Heart left ventricle (tissue), 16 donors: ENCODE measurements at places on chromosomes 13 and 19.
A peak's percentile ranks its signal among the peaks of the same experiment; 100 is the strongest.

DNA sequence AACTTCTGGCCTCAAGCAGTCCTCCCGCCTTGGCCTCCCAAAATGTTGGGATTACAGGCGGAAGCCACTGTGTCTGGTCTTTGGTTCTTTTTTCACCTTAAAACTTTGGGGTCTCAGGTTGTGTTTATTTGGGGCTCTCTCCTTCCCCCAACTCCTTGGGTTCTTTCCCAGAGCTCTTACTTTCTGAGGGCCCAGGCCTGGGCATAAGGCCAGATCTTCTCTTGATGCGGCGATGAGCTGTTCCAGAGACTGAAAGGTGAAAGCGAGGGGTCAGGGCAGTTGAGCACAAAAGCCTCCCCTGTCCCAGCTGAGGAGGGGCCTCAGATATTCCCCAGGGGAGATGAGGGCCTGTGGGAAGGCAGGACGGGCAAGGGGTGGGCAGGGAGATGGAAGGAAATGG, 7.1 kb downstream of the POLR1G start:
- H3K27ac ChIP-seq, result no peak overlapping the region
- no peak overlapping the region for H3K4me3 ChIP-seq
- DNase-seq, result peak; percentile 44

DNA sequence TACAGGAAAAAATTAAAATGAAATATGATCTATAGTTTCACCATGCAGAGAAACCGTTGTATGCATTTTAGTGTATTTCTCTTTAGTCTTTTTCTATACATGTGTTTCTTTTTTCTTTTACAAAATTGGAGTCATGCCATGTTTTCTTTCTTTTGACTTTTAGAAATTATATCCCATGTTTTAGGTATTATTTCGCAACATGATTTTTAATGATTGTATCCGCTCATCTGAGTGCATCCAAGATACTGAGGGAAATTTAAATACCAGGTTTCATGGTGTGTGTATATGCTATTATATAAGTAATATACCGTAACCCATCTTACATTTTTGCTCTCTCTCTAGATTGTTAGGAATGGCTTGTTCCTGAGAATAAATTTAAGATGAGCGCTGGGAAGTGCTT, 82.3 kb downstream of the GPR12 start:
- no peaks in the 10 kb centered on the region for H3K27me3 ChIP-seq
- H3K4me1 ChIP-seq, result no peaks in the 10 kb centered on the region
- no peaks in the 10 kb centered on the region for H3K36me3 ChIP-seq
- no peak overlapping the region for H3K4me3 ChIP-seq

DNA sequence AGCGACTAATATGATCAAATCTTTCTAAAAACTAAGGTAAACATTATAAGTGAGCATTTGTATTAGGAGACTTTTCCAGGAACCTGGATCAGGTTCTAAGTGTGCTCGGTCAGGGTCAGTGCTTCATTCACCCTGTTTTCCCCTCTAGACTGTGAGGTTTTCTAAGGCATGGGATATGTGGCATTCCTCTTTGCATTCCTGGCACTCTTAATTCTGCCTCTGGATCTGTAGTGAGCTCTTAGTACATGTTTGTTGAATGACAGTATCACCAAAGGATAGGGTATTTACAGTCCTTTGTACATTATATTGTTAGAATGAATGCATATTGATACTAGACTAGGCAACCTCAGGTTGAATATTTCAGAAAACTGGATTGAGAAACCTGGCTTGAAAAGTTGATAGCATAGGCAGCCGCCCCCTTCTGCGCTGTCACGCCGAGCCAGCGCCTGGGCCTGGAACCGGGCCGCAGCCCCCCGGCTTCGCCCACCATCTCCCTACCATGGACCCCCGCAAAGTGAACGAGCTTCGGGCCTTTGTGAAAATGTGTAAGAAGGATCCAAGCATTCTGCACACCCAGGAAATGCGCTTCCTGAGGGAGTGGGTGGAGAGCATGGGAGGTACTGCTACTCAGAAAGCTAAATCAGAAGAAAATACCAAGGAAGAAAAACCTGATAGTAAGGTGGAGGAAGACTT, 156.5 kb downstream of the KCNRG start:
- no peaks in the 10 kb centered on the region for H3K4me1 ChIP-seq
- no peak overlapping the region for H3K27ac ChIP-seq
- no peaks in the 10 kb centered on the region for H3K27me3 ChIP-seq
- H3K36me3 ChIP-seq, result no peaks in the 10 kb centered on the region

GRCh38 chr13:73231471-73231870, 172.7 kb downstream of the KLF5 start:
- H3K4me3 ChIP-seq, result no peak overlapping the region
- no peak overlapping the region for H3K27ac ChIP-seq
- H3K4me1 ChIP-seq, result no peaks in the 10 kb centered on the region

- peak overlapping the region; percentile 15 for H3K27ac ChIP-seq
- H3K27me3 ChIP-seq, result peaks cover 7% of the 10 kb centered on the region
- peak; percentile 49 for DNase-seq
- H3K36me3 ChIP-seq, result peaks cover 33% of the 10 kb centered on the region
Measured at GRCh38 chr19:17402982-17403855, 2.2 kb downstream of the BST2 start.

- no peak overlapping the region for H3K27ac ChIP-seq
- no peaks in the 10 kb centered on the region for H3K4me1 ChIP-seq
- no peak overlapping the region for H3K4me3 ChIP-seq
- no peaks in the 10 kb centered on the region for H3K36me3 ChIP-seq
- DNase-seq, result no peak
- H3K27me3 ChIP-seq, result no peaks in the 10 kb centered on the region
Measured at GRCh38 chr13:83281654-83282053, 600.6 kb downstream of the SLITRK1 start.

DNA sequence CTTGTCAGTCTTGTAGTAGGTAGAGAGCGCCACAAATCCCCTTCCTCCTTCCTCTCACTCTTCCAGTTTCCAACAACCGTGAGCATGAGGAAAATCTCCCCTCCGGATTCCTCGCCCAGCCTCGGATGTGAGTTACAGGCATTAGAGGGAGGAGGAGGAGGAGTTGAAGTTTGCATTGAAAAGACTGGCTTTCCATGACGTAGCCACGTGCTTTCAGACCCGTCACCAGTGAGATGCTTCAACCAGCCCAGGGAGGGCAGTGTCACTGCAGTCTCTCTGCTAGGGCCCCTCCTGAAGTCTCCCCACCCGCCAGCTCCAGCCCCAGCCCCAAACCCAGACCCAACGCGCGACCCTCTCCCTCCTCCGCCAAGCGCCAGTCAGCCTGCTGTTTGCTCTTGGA, 442 bp upstream of the FGF14 start:
- H3K36me3 ChIP-seq, result no peaks in the 10 kb centered on the region
- H3K4me1 ChIP-seq, result no peaks in the 10 kb centered on the region
- no peak overlapping the region for H3K27ac ChIP-seq
- H3K4me3 ChIP-seq, result peak overlapping the region; percentile 67

DNA sequence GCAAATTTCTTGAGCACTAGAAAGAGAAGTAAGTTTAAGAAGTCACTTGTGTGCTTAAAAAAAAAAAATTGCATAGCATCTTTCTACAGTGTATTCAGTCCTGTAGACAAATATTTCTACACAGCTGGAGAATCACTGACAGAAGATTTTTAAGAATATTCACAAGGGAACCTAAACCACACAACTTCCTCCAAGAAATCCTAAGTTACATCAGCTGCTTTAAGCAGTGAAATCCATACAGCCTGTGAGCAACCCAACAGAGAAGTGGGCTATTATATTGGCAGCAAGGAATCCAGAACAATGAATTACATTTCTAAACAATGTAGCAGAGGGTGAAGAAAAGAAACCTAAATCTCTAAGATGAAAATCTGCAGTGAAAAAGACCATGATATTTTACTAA, 1.5 kb downstream of the DOCK9 start:
- H3K27me3 ChIP-seq, result no peaks in the 10 kb centered on the region
- H3K36me3 ChIP-seq, result no peaks in the 10 kb centered on the region
- H3K27ac ChIP-seq, result peak overlapping the region; percentile 74
- peaks cover 35% of the 10 kb centered on the region for H3K4me1 ChIP-seq
- H3K4me3 ChIP-seq, result peak overlapping the region; percentile 51
- no peak for DNase-seq

- peaks cover 2% of the 10 kb centered on the region for H3K36me3 ChIP-seq
- no peaks in the 10 kb centered on the region for H3K4me1 ChIP-seq
- no peaks in the 10 kb centered on the region for H3K27me3 ChIP-seq
- no peak for DNase-seq
Measured at GRCh38 chr19:51712461-51713081, 11.2 kb downstream of the HAS1 start.

DNA sequence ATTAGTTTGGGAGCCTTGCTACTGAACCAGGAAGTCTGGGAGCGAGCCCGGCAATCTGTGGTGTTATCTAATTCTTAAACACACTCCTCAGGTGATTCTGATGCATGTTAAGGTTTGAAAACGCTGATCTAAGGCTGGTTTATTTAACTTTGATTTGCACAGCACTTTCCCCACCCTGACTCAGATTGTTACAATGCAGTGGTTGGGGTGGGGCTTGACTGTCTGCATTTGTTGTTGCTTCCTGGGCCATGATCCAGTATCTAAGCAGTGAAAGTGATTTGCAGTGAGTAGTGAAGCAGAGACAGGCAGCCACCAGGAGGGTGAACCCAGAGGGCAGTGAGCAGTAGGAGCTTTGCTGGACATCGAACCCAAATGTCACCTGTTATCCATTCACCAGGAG, 81.6 kb upstream of the ARGLU1 start:
- H3K4me1 ChIP-seq, result no peaks in the 10 kb centered on the region
- H3K4me3 ChIP-seq, result no peak overlapping the region
- H3K27ac ChIP-seq, result no peak overlapping the region

DNA sequence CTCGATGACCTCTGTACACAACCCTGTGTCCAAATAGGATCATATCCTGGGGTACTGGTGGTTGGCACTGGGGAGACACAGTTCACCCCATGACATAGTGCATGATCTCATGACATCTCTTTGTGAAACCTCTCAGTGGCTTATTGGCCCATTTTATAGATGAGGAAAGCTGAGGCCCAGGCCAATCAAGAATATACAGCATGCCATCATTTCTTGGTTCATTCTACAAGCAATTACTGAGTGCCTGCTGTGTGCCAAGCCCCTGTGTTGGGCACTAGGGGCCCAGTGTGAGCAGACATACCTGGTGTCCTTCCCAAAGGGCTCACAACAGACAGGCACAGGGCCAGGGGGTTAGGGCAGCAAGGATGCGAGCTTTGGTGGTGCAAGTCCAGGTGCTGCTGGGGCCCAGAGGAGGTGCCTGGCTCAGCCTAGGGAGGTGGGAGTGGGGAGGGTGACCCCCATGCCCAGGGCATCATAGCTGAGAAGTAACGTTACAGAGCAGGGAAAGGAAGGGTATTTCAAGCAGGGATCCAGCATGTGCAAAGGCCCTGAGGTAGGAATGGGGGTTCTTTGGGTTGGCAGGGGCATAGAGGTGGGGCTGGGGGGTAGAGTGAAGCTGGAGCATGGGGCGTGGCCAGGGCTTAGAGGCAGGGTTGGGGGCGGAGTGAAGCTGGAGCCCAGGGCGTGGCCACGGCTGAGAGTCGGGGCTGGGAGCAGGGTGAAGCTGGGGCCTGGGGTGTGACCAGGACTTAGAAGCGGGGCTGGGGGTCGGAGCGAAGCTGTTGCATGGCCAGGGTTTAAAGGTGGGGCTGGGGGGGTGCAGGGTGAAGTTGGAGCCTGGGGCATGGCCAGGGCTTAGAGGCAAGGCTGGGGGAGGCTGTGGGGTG, 20.7 kb downstream of the COLGALT1 start:
- no peak overlapping the region for H3K4me3 ChIP-seq
- H3K27me3 ChIP-seq, result no peaks in the 10 kb centered on the region
- no peaks in the 10 kb centered on the region for H3K4me1 ChIP-seq
- no peak for DNase-seq
- H3K36me3 ChIP-seq, result peaks cover 79% of the 10 kb centered on the region

DNA sequence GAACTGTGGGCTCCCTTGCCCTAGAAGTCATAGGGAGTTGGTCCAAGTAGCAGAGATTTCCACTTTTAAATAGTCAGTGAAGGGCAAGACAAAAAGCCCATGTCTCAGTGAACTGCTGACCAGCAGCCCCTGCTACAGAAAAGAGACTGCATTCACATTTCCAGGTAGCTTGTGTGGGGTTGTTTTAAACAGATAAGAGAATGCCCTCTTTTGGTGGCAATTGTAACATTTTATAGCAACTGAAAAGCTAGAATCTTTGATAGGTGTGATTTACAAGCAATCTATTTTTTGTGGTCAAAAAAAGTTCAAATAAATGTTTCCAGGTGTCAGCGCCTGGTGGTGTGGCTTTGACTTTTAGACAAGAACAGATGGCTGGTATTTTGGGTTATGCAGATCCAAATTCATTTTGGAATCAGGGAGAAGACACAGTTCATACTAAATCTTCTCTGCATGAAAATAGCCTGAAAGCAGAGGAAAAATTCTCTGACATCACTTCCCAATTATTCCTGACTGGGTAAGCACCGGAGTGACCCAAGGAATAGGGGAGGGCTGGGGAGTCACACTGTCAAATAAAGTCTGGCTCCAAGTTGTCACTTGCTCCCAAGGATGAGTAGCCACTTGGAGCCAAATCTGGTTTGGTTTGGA, 26.2 kb upstream of the GPR12 start:
- H3K27ac ChIP-seq, result no peak overlapping the region
- H3K27me3 ChIP-seq, result peaks cover 6% of the 10 kb centered on the region

DNA sequence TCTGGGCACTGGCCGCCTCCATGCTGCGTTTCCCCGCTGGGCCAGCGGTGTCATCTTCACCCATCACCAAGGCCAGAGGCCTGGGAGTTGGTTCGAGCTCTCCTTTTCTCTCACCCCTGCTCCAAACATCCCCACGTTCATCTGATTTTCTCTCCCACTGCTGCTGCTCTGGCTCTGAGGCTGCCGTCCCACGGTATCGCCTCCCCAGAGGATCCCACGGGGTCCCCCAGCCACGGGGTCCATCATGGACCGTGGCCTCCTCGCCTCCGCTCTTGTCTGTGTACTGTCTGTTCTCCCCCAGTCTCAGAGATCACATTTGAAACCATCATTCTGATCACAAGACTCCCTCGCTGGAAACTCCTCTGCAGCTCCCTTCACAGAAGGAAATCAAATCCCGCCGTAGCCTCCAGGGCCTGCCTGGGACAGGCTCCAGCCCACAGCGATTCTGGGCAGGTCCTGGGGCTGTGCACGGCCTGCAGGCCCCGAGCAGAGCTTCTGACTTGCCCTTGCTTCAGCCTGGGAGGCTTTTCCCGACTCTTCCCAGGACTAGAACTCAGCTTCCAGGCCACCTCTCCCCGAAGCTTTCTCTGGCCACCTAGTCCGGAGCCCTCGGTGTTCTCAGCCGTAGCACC, 64.2 kb downstream of the SOX1 start:
- no peak overlapping the region for H3K4me3 ChIP-seq
- no peaks in the 10 kb centered on the region for H3K4me1 ChIP-seq
- DNase-seq, result no peak
- no peaks in the 10 kb centered on the region for H3K27me3 ChIP-seq
- H3K36me3 ChIP-seq, result no peaks in the 10 kb centered on the region
- H3K27ac ChIP-seq, result no peak overlapping the region

DNA sequence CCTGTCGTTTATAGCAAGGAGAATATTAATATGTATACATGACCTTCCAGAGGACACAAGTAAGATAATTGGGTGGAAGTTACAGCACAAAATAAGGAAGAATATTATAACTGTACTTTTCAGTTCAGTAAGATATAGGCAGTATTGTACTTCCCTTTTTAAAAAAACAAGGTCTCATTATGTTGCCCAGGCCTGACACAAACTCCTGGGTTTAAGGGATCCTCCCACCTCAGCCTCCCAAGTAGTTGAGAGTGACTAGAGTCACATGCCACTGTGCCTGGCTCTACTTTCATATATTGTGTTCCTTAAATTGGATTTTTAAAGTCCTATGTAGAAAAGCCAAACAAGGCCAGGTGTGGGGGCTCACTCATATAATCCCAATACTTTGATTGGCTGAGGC, 19.5 kb upstream of the MAB21L1 start:
- no peaks in the 10 kb centered on the region for H3K36me3 ChIP-seq
- no peaks in the 10 kb centered on the region for H3K4me1 ChIP-seq
- no peaks in the 10 kb centered on the region for H3K27me3 ChIP-seq
- no peak for DNase-seq
- no peak overlapping the region for H3K4me3 ChIP-seq
- H3K27ac ChIP-seq, result no peak overlapping the region
